ENCODE measurements at places on chromosomes 5 and 9.

DNA sequence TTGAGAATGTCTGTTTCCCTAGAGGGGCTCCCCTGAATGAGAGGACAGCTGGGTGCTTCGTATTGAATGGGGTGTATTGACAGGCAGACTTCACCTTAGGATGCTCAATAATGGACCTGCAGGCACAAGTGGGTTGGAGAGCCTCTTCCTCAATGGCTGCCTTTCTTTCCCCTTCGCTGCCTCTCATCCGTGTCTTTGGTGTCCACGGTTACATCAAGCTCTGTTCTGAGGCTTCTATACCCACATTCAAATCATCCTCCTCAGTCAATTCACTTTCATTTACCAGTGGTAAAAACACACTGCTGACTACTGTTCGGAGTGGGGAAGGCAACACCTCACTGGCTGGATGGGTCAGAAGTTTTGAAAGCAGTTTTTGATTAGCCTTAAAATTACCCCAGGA, 20.6 kb downstream of the LIX1 start:
- DNase-seq: no peak

DNA sequence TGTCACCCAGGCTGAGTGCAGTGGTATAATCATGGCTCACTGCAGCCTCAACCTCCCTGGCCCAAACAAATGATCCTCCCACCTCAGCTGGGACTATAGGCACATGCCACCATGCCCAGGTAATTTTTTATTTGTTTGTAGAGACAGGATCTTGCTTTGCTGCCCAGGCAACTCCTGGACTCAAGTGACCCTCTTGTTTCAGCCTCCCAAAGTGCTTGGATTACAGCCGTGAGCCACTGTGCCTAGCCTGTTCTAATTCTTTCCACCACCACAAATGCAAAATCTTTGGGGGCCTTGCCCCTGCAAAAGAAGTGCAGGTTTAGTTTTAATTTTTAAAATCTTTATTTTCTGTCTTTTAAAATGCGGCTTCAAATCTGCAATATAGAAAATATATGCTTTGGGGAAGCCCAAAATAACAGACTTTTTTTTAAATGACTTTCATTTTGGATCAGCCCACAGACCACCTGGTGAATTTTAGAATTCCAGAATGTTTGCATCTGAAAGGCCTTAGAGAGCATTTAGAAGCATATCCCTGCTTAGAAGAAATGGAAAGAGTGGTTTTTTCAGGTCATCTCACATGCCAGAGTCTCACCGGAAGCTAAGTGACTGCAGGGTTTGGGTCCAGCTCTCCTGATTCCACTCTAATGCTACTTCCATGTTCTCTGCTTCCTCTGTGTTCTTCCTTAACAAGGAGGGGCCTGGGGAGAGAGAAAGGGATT, 111.4 kb upstream of the FER start:
- no peak for DNase-seq

DNA sequence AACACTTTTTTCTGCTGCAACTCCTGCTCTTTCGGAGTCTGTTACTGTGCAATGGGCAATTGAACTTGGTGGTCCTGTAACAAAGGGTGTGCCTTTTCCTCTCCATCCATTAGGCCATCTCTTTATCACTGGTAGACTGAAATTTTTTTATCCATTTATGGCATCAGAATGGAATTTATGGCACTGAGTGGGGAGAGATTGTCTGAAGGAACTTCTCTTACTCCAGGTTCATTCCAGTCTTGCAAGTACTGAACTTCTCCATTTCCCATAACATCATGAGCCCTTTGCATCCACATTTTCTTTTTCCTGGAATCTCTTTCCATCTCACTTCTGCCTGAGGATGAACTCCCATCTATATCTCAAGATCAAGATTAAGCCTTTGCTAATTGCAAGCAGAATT, 10.0 kb downstream of the SLC46A2 start:
- DNase-seq: no peak

DNA sequence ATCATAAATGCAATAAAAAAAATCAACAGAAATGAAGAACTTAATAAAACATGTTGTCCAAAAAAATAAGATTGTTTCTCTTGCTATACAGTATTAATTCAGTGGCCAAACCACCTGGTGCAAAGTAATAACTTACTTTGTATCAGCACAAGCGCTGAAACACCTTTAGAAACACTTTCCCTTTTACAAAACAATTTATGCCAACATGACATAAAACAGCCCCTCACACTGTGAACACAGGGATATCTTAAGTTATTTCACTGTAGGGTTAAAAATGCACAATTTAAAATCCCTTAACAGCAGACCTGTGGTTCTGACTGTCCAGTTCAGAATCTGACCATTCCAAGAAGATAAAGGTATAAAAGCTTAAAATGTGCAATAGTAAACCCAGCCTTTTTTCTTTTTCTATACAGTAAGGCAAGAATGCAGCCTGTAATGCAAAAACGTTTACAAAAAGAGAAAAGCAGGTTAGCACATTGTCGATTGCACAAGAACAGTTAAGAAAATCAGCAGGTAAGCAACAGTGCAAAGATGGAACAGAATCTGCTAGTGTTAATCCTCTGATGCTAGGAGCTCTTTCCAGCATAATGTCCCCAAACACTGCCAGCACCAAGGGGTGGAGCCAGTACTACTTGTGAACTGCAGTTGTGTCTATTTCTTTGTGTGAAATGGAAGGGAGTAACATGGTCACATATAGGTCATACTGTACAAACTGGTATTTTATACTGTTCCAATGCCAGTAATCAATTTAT, 21.6 kb downstream of the RAB14 start:
- no peak for DNase-seq

GRCh38 chr9:69370430-69370829, 45.4 kb downstream of the ENTREP1 start:
- no peak for DNase-seq

DNA sequence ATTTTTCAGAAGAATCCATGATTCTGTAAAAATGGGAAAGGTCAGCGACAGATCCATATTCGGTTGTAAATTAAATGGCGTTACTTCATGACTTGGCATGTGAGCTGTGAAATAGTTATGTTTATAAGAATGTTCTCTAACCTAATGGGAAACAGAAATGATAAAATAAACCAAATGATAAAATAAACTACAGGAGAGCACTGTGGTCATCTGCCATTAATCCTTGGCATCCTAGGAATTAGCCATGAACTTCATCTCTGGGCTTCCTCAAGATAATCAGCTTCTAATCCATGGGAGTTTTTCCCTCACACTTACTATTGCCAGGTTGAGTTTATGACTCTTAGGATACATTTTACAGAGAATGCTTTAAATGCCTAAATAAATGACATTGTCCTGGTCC, 94.6 kb upstream of the SLC30A5 start:
- no peak for DNase-seq

DNA sequence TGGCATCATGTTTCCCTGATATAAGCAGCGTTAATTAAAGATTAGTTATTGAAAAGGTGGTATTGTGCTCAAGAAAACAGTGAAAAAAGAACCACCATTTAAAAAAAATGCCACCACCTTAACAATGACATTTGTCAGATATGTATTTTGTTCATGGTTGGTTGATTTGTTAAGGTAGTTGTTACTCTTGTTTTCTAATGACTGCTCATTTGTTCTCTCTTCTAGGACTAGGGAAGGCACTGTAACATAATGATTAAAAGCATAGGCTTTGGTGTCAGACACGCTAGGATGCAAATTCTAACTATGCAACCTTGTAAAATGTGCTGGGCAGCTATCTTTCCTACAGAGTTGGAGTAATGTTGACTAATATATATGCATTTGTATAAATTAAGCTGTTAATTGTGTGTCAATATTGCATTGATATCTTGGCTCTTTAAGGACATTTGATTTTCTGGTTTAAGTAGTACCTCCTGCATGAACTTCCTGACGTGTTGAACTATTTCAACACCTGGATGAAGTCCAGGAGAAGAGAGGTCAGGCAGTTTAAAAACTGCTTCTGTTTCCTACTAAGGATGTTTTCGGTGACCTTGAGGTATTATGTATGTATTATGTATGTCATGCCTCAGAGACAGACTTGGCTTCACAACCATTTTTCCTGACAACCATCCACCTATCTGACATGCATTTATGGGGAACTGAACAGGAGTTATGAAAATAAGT, 77.8 kb downstream of the MUSK start:
- no peak for DNase-seq

DNA sequence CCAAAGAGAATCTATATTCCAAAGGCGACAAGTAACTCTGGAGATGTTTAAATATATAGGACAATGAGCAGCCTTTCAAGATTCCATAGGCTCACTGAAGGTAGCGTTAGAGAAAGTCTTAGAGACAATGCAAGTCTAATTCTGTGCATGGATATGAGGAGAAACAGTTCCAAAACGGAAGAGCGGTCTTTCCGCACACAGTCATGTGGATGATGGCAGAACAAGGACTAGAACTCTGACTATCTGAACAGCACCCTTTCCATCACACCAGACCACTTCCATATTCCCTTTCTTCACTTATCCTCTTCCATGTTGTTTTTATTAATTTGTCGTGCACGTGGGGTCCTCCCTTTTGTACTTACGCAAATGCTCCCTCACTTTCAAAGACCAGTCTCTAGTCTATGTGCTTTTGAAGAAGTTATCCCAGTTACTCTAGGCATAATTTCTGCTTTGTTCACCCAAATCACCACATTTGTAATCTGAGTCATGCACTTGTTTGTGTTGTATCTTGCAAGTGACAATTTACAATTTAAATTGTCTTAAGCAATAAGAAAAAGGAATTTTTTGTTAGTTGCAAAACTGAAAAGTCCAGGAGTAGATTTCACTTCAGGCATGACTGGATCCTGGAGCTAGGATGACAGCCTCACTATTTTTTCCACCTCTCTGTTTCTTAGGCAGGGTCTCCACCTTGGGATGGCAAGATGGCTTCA, 116.0 kb upstream of the ADRA1B start:
- no peak for DNase-seq

- DNase-seq: no peak
Measured at GRCh38 chr9:121508415-121508814, 8.8 kb upstream of the GGTA1 start.

- DNase-seq: no peak
Measured at GRCh38 chr5:97124335-97124734, 18.1 kb downstream of the LIX1 start.

- DNase-seq: no peak
Measured at GRCh38 chr9:111501005-111501562, 16.9 kb upstream of the ECPAS start.

DNA sequence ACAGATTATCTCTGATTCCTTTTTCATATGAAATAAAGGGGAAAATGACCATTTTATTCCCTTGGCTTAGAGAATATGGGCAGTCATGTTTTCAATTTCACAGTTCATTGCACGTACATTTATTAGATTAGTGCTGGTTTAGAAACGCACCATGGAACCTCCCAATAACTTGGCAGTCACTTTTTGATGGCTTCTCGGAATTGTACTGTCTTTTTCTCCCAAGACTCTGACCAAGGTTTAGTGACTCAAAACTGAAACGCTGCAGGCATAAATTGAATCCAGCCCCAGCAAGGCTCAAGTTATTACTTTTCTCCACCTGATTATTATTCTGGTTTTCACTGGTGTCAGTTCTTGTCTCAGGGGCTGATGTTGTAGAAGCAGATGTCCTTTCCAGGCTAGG, 55.6 kb upstream of the EGFLAM start:
- DNase-seq: no peak

DNA sequence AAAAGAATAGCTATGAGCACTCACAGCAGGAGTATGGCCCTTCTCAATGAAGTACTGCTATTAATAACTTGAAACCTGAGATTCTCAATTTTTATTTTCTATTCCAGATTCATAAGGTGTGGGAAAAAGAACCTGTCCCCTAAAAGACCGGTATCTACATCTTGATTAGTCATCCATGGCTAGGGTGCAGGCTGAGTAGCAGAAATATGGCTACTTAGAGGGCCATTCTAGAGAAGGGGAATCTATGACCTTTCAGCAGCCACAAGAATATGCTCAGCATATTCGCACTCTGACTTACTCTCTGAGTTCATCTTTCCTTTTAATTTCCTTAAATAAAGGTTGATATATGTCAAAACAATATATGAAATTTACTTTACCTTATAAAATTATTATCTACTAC, 27.7 kb downstream of the WDR36 start:
- DNase-seq: no peak

DNA sequence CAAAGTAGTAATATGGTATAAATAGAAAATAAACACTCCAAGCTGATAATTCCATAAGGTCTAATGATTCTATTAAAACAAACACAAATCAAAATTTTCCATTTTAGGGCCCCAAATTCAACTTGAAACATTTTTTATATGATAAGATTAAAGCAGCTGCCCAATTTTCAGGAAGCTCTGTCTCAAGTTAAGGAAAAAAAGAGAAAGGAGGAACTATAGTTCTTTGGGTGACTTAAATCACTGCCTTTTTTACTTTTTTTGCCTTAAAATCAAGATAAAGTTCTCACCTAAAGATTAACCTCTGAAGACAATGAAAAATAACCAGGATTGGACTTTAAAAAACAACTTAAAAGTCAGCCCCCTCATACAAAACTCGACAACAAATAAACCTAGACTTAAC, 76.0 kb upstream of the IFNE start:
- no peak for DNase-seq

- no peak for DNase-seq
Measured at GRCh38 chr5:55450050-55450765, 84.6 kb downstream of the PLPP1 start.

DNA sequence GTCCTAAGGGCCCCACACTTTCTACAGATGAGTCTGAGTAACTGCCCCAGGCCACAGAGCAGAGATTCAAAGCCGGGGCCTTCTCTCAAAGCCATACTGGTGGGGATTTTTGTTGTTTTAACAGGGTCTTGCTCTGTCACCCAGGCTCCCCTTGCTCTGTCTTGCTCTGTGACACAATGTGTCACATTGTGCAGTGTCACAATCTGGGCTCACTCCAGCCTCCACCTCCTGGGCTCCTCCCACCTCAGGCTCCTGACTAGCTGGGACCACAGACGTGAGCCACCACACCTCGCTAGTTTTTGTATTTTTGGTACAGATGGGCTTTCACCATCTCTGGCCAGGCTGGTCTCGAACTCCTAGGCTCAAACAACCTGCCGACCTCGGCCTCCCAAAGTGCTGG, 8.6 kb downstream of the AGPAT2 start:
- DNase-seq: no peak

- no peak for DNase-seq
Measured at GRCh38 chr5:170388818-170389549, at the start of gene KCNMB1. Gene KCNMB1 (minus strand): TSS chr5:170389367. CDS start chr5:170385447, 3,920 bp downstream.

DNA sequence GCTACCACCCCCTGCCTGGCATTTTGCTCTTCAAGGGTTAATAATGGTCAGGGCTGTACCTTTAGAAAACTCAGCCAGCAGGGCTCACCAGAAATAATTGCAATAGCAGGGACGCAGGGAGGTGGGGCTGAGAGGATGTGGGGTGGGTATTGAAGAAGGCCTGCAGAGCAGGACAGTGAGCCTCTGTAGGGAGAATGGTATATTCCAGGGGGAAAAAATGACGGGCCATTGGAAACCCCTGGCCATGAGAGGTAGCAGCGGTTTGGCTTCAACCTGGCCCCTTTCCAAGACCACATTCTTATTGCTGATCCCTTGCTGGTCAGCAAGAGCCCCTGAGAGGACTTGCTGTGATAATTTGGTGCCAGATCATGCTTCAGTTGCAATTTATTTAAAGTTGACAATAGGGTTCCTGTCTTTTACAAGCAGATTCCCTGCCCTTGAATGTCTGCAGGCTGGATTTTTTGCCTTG, 36.7 kb upstream of the CTNNA1 start:
- DNase-seq: no peak

- DNase-seq: no peak
Measured at GRCh38 chr9:134275375-134275774, 50.9 kb upstream of the RXRA start.

- no peak for DNase-seq
Measured at GRCh38 chr5:180869587-180869986, 8.5 kb upstream of the ZFP62 start.

Data from CD4-positive, CD25-positive, alpha-beta regulatory T cell (primary cell).